Activated CD4-positive, alpha-beta T cell treated with anti-CD3 and anti-CD28 coated beads, Interleukin-2, Interleukin-6, amounts not matched to agents 100 ng/mL and 50 ng/mL, durations not matched to agents 16 hours and 8 hours (primary cell): ENCODE measurements at places on chromosomes 2 and 18.
A peak's percentile ranks its signal among the peaks of the same experiment; 100 is the strongest.

- no peak for DNase-seq
Observed at GRCh38 chr2:240325016-240326007, 110.2 kb upstream of the GPC1 start.

DNA sequence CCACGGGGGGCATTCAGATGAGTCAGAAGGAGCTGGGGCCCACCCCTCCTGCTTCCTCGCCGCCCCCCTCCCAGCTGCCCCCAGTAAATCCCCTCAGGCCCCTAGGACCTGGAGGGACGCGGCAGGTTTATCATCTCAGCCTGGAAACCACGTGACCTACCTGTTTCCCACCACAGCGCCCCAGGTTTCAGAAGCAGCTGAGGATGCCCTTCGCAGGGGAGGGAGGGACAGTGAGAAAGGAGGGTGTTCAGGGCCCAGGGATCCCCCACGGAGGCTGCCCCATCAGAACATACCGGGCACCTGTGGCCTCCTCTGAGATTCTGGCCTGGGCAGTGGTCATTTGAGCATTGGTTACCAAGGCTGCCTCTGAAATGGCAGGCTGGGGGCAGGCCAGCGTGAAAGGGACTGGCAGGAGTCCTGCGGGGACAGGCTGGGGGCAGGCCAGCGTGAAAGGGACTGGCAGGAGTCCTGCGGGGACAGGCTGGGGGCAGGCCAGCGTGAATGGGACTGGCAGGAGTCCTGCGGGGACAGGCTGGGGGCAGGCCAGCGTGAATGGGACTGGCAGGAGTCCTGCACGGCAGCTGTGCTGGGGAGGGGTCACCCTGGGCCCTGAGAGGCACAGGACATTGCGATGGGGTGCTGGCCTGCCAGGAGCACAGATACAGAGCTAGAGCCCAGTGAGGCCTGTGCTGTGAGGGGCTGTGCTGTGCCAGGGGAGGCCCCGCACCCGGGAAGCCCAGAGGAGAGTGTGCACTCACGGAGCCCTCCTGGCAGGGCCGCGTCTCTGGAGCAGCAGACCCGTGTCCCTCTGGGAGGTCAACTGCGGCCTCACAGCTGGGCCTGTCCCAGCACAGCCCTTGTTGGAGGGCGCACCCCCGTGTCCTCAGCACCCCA, 1.6 kb downstream of the NEU4 start:
- DNase-seq: no peak

- no peak for DNase-seq
Observed at GRCh38 chr2:125185691-125186270, 1160.7 kb downstream of the CNTNAP5 start.

GRCh38 chr2:61016392-61017002, 1.0 kb upstream of the PEX13 start:
- DNase-seq: peak; percentile 58
